ENCODE measurements at places on chromosomes 16 and 17.

DNA sequence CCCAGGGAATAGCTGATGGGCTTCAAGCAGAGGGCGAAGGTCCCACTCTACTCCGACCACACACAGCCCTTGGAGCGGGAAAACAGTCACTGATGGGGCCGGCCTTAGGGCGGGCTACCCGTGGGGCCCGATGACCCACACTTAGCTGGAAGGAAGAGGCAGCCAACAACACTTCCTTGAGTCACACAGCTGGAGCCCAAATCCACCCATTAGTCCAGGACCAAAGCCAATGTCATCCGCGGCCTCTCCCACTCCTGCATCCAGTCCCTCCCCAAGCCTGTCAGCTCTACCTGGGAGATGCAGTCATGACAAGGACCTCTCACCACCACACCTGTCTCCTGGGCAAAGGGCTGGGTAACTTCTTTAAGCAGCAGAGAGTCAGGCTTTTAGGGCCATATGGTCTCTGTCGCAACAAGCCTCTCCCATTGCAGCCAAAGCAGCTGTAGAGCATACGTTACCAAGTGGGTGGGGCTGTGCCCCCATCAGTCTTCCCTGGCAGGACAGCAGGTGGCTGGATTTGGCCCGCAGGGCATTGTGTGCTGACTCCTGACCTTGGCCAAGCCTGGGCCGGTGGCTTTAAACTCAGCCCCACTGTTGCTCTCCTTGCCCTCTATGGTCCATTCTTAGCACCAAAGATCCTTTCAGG, 110.7 kb downstream of the SOCS1 start:
- no peak for DNase-seq

DNA sequence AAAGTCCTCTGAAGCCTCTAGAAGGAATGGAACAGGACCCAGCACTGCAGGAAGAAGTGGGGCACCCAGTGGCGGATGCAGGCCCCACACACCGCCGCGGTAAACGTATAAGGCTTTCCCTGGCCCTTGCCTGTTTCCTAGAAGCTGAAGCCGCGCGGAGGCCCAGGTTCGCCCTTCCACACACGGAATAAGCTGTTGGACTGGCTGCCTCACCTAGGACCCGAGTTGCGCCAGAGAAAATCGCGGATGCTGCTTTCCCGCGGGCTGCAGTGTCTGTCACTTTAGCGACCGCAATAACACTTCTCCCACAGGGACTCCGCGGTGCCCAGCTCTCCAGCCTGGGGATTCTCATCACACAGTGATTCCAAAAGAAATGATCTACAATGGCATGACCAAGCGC, 1736.9 kb downstream of the TP53TG3F start:
- no peak for DNase-seq

- DNase-seq, result peak; percentile 17
These were observed 806 bp upstream of the CYB561 start for GRCh38 chr17:63446753-63447470.

DNA sequence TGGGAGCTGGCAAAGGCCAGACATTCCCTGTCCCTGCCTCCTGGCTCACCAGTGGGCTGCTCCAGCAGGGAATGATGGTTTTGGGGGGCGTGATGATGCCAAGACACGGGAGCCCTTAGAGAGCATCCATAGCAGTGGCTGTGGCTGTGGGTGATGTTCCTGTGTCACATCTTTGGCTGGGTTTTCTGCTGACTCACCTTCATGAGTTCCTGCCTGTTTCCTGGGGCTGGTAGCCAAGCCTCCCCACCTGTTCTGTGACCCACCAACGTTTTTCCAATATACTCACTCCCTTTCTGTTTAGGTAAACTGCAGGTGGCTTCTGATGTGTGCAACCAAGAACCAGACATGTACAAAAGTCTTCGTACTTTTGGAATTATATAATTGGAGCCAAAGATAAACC, 16.5 kb upstream of the NF1 start:
- no peak for DNase-seq

- no peak for DNase-seq
These were observed 511.9 kb downstream of the HAPSTR1 start for GRCh38 chr16:9603316-9603715.

DNA sequence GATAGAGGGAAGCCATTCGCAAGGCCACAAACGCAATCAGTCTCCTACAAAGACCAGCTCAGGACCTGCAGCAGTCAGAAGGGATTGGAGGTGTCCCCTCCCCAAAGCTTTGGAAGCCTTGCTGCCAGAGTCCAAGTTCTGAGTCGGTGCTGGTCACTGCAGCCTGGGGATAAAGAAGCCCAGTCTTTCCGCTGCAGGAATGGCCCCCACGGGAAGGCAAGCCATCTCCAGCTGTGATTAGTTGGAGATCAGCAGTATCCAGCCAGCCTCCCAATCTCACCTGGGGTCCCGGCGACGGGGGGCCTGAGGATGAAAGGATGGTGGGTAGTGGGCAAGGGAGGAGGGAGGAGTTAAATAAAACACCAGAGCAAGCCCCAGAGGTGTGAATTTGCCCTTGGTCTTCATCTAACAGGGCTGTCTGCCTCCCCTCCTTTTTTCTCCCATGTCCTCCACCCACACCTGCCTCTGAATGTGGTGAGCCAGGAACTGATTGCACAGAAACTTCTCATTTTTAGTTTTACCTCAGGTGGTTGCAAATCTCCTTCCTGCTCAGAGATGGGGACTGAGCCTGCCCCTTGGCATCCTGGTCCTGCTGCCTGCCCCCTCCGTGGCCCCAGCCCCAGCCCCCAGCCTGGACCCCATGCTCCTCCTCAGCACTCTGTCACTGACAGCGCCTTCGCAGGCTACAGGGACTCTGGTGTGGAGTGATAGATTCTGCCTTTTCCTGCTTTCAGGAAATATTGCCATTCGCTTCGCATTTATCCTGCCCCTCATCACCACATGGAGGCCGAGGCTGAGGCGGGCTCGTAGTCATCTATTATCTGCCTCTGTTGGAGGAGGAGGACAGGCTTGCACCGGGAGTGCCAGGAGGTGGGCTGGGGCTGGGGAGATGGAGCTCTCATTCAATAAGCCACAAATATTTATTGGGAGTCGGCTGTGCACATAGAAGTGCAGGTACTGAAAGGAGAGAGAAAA, 262.9 kb upstream of the SDK2 start:
- DNase-seq, result no peak

GRCh38 chr17:2925011-2925410, 128.8 kb downstream of the RAP1GAP2 start:
- DNase-seq, result no peak

DNA sequence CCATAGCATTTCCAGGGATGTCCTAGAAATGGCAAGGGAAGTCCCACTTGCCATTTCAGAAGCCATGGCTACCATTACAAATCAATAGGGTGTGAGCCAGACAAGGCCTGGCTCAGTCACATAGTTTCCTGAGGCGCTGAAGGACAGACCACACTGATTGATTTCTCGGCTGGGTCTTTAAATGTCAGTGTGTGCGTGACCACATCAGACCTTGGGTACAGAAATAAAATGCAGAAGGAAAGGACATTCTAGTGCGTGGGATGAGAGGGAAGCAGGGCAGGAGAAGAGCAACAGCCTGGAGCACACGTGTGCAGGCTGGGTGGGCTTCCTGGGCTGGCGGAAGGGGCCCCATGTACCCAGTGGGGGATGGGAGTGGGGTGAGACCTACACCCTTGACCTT, 58.7 kb upstream of the LYRM9 start:
- DNase-seq, result no peak

GRCh38 chr16:12321311-12321842, 344.8 kb downstream of the SNX29 start:
- no peak for DNase-seq

GRCh38 chr17:73191443-73192205, 1.2 kb upstream of the COG1 start:
- DNase-seq, result peak; percentile 48

- no peak for DNase-seq
These were observed 20.8 kb downstream of the ABCC1 start for GRCh38 chr16:15970202-15970601.

DNA sequence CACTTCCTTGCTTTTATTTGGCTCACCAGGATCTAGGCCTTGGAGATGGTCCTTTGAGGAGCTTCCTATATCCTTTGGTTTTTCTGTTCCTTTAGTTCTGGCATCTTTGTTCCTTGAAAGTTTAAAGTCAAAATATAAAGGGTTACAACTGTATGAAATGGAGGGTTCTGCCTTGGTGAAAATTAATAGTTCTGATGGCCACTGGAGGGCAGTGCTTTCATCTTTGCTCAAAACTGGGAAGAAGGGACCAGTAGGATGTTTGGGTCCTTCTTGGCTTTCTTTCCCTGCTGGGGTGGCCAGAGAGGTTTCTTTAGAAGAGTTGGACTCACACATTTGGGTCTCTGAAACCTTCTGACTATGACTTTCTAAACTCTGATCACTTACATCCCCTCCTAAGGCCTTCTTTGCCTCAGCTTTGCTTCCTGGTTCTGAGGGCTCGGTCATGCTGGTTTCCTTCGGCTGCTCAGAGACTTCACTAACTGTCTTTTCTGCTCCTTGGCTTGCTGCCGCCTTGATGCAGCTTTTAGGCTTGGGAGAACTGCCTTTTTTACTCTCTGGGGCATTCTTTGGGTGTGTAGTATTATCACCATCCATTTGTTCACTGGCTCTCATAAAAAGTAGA, 10.9 kb upstream of the ITGA2B start:
- no peak for DNase-seq

DNA sequence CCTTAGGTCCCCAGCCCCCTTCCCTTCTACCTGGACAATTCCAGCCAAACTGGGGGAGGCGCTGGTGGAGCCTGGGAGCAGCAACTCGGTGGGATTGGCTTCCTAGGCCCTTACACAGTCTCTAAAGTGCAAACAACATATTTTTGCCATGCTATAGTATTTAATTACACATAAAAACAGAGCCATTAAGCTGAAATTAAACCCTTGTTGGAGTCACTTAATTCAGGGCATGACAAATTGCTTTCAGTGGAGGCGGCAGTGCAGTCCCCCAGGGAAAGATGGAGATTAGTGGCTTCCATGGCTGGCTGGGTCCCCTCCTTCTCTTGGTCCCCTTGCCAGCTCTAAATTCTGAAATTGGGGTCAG, 17.3 kb downstream of the IGFBP4 start:
- DNase-seq, result no peak

GRCh38 chr16:82425661-82426060, 201.1 kb upstream of the CDH13 start:
- DNase-seq, result no peak

GRCh38 chr16:83727018-83727417, 80.8 kb upstream of the HSBP1 start:
- DNase-seq, result no peak

GRCh38 chr16:29816694-29817441, 916 bp downstream of the PAGR1 start:
- DNase-seq, result no peak

DNA sequence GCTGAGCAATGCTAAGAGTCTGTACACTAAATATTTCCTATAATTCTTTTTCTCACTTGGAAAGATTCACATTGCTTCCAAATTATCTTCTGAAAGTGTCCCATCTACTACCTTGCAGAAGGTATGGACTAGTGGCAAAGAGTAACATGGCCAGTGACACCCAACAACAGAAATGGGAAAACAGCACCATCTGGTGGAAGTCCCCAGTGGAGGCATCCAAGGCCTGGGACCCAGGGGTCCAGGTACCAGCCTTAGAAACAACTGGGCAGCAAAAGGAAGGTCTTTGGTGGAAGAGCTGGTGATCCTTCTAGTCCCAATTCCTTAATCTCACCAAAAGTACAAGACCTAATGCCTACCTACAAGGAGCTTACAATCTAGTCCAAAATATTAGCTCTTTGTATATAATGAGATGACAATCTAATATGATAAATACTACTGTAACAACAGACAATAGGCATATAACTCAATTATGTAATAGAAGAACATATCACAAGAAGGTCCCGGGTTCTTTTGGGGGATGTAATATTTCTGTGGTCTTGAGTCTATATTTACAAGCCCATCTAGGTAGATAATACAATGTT, 55.3 kb downstream of the SKAP1 start:
- DNase-seq, result no peak

- peak; percentile 30 for DNase-seq
These were observed 1.1 kb downstream of the VAT1 start for GRCh38 chr17:43020789-43021740.

DNA sequence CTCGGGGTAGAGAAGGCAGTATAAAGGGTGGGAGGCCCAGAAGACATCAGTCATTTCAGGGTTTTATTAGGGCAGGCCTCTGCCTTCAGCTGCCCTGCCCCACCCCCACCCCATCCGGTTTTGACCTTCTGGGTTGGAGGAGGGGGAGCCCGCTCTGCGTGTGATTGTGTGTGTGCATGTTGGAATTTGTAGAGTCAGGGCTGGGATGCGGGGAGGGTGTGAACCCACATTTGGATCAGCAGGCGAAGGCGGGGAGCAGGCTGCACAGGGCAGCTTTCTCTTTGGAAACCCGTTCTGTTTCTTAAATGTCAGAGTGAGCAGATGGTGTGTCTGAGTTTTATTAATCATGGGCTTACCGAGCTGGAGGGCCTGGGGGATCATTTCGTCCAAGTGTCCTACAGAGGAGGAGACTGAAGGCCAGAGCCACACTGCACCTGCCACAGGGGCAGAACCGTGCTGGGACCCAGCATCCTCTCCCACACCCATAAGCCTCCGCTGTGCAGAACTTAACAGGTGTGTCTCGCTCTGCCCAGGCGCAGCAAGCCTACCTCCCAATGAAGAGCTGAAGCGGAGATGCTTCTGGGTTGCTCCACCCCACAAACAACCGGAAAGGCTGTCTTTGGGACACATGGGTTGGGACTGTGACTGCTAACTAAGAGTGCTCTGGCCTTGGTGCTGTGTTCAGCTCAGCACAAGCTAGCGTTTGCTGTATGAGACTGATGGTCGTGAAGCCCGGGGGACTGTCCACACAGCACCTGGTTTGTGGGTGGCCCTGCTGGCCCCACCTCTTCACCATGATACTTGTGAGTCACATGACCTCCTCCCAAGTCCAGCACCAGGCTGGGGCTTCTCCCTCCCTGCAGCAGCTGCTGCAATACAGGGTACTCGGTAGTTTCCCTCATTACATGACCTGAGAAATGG, 70.9 kb upstream of the GSE1 start:
- no peak for DNase-seq

DNA sequence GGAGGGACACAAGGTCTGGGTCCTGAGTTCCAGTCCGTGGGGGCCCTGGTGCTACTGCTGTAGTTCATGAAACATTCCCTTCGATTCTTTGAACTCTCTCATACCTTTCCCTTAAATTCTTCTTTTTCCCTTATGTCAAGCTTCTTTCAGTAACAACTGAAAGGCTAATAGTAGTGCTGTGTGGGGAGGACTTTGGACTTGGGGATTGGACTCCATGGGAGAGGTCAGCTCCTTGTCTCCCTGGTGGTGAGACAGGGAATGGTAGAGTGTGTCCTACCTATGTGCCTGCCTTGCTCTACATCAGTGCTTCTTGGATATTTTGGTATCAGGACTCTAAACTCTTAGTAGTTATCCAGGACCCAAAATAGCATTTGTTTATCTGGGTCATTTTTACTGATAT, 628.1 kb downstream of the WWOX start:
- DNase-seq, result no peak

- DNase-seq, result no peak
These were observed 9.5 kb downstream of the IRF8 start for GRCh38 chr16:85908444-85908843.

GRCh38 chr17:80277751-80278671, 17.4 kb downstream of the RNF213 start:
- no peak for DNase-seq

GRCh38 chr17:38598536-38598935, 7.2 kb downstream of the SRCIN1 start:
- DNase-seq, result no peak
